ENCODE measurements at places on chromosomes 12 and 14. TPM values are rescaled to one million over a fixed set of nuclear protein-coding genes. Genes with fewer than 3 reads are reported as not detected.

GRCh38 chr12:121443193-121443870, 43.4 kb downstream of the RNF34 start:
- peak; percentile 68 for DNase-seq

- peak; percentile 49 for DNase-seq
Measured at GRCh38 chr12:60205500-60205899, 609.7 kb downstream of the SLC16A7 start.

The SYNDIG1L gene
- not detected for total RNA-seq

DNA sequence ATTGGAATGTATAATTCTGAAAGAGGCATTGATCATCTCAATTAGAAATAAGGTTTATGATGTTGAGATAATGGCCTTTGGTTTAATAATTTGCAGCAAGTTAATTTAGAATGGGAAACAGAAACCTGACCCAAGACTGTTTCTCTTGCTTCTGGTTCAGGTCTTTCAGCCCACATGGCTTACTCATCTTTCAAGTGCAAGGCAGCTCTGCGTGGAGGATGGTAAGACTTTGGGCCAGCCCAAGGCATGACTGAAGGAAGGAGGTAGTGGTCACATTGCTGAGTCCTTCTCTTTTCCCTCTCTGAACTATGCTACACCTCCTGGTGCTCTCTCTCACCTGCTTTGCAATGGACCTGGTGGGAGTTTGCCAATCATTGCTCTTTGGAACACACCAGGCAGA, 98.7 kb downstream of the CAND1 start:
- no peak for DNase-seq

The SIX1 gene
- total RNA-seq = 0.17 TPM

The GPRC5D gene
- total RNA-seq = not detected

DNA sequence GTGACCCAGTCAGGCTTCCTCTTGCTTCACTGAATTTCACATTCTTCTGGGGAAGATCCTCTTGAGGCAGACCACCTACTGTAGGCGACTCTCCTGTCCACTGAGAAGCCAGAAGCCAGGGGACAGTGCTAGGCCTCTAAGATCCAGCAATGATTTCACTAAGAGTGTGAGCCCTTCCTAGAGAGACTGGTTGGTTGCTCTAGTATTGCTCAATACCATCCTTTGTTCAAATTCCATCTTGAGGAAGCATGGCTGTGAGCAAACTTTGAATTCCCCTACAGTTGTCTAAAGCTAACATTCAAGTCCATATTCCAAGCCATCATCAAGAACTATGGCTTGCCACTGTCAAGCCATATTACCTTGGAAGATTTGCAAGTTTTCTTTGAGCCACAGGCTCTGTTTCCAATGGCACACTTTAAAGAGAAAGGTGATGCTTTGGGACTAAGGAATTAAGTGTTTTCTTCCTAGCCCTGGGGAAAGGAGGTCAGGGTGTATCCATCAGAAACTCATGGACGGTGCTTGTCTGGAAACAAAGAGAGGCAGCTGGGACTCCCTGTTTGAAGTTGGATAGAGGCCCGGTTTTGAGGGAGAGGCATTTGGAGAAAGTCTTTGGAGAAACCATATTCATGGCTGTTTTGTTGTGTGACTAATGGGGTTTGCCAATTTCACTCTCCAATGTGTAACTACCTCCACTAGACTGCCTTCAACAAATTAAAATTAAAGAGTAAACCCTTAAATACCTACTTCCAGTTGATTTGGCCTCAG, 1217.9 kb downstream of the VRK1 start:
- DNase-seq = no peak

GRCh38 chr14:52694761-52695480, 437 bp downstream of the ERO1A start:
- DNase-seq = peak; percentile 71

- peak; percentile 28 for DNase-seq
Measured at GRCh38 chr14:96206461-96206860, 1.8 kb downstream of the BDKRB2 start.

The TMEM117 gene
- total RNA-seq = 12.7 TPM

GRCh38 chr12:110444455-110444854, 5.7 kb downstream of the ARPC3 start:
- no peak for DNase-seq

The PAPLN gene
- 6.0 TPM for total RNA-seq

- DNase-seq = peak; percentile 73
Measured at GRCh38 chr12:75446857-75447256, 33.7 kb upstream of the GLIPR1 start.

GRCh38 chr14:51094282-51094821, 553 bp downstream of the TRIM9 start:
- DNase-seq = no peak
